ENCODE measurements at places on chromosomes 5 and 9.

GRCh38 chr5:18828351-18828750, 1159.6 kb downstream of the CDH18 start:
- no peak for DNase-seq

DNA sequence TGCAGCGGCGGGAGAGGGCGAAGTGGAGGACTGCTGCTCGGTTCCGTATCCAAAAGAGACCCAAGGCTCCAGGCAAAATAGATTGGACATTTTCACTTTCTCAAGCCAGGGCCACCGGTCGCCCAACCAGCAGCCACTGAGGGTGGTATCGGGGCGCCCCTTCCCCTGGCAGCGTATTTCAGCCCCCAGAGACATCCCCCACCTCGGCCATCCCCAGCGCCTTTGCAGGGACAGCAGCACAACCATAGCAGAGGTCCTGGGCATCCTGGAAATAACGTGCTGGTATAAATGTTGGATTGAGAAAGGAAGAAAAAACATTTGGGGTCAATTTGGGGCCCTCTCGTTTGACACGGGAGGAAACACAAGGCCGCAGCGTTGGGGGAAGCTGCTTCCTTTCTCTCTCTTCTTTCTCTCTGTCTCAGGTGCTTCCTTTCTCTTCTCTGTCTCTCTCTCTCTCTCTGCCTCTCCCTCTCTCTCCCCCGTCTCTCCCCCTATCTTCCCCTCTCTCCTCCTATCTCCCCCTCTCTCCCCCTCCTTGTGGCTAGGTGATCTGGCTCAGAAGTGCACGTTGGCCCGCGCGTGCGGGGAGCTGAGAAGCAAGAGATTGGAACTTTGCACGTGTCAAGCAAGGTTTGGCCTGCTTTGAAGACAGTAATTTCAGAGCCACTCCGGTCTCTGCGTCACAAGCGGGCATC, 624 bp upstream of the RETREG1 start:
- no peak for DNase-seq

DNA sequence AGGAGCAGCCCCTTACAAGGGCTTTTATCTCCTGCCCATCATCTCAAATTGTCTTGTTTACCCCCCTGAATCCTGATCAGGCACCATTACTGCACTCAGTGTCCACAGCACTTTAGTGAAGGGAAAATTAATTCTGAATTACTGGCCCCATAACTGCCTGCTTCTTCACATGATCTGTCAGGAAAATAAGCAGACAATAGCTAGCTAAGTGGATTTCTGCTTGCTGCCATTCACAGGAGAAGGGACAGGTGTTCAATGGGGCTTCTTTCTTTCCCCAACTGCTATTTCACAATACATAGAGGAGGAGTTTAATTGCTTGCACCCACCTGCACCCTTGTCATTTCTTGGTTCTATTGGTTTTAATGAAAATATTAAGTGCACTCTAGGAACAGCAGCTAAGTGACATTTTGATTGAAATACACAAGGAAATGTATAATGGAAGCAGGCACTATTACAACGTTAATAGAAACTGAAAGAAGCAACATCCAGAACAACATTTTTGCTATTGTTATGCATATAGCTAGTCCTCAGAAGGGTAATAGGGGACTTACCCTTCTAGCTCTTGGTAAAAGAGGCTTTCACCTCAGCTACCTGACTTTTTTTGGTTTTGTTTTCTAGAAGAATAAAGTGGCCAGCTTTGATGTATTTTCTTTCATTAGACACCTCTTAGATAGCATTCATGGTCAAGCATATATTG, 599.3 kb upstream of the TLE4 start:
- DNase-seq: no peak

- no peak for DNase-seq
Measured at GRCh38 chr5:82676661-82677060, 398.5 kb upstream of the RPS23 start.

GRCh38 chr9:136882109-136882946, 4.0 kb upstream of the TRAF2 start:
- DNase-seq: peak; percentile 86

DNA sequence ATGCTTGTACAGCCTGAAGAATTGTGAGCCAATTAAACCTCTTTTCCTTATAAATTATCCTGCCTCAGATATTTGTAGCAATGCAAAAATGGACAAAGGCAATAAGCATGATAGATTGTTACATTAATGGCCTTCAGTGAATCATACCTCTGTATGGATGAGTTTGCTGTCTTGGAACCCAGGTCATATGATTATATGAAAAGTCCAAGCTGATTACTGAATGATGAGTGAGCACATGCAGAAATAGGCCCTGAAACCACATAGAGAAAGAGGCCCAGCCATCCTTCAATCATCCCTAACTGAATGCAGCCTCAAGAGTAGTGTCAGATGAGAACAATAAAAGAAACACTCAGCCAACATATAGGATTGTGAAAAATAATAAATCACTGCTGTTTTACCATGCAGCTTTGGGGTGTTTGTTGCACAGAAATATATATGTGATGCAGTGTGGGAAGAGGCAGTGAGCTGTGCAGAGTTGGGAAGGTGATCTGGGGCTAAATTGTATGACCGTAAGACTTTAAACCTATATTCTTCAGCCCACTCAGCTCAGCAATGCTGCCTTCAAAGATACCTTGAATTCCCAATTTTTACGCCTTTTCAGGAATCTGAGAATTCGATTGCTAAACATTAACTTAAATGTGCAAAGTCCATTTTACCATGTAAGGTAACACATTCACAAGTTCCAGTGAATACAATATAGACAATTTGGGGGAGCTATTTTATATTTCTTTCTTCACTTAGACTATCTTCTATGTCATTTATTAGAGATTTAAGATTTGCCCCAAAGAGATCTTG, 36.3 kb upstream of the SHISAL2B start:
- no peak for DNase-seq

DNA sequence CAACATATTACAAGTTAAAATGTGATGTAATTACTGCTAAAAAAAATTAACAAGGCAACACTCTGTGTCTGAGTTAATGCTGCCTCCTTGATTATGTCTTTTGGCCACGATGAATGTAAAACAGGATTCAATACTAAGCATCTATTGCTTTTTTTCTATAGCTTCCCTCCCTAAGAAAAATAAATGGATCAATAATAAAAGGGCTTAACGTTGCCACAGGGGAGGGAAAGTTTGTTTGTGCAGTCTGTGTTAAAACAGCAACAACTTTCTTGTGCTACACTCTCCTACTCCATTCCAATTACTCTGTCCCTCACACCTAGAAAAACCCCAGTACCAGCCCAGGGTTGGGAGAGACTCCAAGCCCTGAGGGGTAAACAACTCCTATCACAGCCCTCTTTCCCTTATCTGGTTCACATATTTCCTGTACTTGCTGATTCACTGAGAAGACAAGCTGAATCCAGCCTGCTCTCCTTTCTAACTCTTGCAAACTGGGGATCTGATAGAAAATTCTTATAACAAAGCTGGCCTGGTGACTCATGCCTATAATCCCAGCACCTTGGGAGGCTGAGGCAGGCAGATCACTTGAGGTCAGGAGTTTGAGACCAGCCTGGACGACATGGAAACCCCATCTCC, 44.8 kb downstream of the PTPN3 start:
- peak; percentile 24 for DNase-seq

DNA sequence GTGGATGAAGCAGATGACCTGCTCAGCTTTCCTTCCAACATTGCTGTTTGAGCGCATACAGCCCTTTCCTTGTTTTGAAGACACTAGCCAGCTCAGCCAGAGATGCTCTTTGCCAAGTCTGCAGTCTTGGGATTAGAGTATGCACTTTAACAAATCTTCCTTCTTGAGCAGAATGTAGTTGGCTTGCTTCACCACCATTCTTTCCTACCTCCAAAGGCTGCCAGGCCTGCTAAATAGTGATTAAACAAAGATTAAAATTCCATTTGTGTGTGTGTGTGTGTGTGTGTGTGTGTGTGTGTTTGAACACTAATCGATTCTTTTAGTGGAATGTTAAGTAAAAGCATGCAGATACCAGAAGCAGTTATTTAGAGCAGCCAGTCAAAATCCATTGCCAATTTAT, 97.6 kb downstream of the GALNT10 start:
- no peak for DNase-seq

DNA sequence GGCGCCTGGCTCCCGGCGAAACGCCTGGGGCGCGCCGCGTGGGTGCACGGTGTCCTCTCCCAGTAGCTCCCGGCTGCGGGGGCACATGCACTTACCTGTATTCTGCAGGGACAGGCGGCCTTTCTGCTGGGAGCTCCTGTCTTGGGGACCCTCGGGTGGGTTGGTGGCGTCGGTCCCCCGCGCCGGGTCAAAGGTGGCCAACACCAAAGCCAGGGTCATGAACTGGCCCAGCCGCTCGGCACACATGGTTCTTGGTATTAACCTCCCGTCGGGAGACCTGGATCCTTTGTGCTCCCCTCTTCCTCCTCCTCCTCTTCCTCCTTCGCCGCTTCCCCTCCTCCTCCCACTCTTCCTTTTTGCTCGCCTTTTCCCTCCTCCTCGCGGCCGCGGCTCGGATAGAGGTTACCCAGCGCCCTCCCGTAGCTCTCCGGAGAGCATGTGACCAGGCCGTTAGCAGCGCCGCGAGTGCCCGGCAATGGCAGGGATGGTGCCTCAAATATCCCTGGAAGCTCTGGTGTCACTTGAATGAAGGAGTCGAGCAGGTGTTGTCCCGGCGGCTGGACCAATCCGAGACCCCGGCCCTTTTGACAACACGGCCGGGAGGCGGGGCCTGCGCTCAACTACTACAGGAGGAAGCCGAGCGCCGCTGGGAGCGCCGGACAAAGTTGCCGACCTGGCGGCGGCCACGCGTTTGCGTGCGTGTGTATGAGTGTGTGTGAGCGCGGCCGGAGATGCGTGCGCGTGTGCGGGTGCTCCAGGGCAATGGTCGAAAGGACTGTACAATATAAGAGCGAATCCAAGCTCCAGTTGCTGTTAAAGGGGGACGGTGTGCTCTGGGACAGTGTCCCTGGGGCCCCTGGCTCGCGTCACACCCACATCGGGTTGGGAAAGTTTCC, at the start of gene STC2:
TSS of gene STC2 (minus strand) at position 467 of the 896 bp plus-strand sequence. CDS start at position 246, 221 bp downstream.
- peak; percentile 98 for DNase-seq

DNA sequence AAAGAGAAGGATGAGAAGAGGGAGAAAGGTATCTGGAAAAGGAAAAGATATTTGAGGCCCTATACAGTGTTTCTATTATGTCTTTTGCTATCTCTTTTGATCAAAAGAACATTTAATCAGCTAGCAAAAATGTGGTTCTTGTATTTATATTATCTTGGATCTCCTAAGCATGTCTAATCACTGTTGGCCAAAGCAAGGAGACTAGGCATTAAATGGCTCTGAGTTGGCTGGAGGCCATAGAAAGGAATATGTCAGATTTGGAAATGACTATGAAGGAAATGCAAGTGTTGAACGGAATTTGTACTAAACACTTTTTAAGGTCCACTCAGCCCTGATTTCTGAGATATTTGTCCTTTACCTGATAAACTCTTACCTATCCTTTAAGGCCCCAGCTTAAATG, 22.4 kb upstream of the THG1L start:
- DNase-seq: no peak

DNA sequence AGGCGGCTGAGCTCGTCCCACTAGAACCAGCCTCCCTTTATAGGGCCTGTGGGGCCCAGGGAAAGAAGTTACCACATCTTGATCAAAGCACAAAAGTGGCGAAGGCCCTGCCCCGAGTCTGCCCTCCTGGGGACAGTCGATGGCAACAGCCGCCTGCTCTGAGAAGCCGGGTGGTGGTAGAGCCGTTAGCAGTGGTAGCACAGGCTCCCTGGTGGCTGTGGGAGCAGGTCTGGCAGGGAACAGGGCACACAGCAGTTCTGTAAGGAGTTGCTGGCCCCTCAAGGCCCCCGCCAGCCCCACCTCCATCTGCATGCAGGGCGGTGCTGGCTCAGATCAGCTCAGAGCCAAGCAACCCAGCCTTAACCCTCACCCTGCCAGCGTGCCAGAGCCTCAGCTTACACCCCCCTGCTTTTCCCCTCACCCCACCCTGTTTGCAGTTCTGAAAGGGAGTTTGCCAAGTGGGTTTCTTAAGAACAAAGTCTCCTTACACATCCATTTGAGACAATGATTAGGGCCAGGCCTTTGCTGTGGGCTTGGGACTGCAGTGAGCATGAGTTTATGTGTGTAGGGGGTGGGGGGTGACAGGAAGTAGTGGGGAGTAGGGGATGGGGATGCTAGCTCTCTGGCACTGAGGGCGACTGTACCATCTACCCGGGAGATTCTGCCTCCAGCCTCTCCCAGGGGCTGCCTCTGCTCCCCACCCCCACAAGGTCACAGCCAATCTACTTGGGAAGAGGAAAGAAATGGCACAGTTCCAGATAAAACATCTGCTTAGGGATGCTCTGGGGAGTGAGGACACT, 11.8 kb downstream of the ACSL6 start:
- no peak for DNase-seq

- DNase-seq: no peak
Measured at GRCh38 chr5:94432499-94432898, 185.9 kb downstream of the KIAA0825 start.

DNA sequence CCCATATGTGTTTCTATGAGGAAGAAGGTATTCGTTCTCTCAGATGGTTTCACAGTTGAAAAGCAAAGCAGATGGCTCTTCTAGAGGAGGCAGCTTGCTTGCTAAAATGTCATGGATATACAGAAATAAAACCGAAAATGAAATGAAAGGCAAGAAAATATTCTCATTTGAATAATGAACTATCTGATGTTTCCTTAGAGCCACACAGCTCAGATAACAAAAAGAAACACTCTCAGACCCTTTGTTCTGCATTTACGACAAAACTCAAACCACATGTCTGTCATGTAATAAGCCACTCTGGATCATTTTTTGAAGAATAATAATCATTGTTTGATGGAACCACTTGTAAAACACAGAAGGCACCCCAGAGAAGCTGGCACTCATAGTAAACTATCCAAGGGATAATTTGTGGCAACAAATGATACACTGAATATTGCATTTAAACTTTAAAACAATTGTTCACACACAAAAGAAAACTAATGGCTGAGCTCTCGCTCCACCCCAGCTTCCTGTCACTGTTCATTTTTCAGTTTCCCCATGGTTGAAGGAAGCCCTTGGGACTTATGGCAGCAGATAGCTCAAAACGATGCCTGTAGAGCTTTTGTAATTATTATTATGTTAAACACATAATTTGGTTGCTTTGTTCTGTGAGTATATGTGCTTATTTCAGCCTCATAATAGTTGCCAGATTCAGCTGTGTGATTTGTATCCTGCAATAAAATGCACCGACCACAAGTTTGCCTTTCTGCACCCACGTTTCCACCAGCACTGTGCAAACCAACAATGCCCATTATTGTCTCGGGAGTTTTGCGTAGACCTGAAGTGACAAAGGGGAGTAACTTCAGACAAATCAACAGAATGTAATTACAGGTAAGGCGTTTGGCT, 256.0 kb downstream of the TMEM167A start:
- DNase-seq: no peak
